ENCODE measurements at places on chromosomes 4 and X.

DNA sequence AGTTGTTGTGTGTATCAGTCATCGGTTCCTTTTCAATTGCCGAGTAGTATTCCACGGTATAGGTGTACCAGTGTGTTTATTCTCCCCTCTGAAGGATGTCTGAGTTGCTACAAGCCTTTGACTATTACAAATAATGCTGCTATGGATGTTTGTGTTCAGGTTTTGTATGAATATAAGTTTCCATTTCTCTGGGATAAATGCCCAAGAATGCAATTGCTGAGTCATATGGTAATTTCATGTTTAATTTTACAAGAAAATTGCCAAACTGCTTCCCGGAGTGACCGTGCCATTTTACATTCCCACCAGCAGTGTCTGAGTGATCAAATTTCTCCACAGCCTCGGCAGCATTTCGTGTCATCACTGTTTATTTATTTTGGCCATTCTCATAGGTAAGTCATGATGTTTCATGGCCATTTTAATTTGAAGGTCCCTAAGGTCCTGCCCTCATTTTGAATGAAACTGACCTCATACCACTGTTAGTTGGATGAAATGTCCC, 73.9 kb downstream of the IRF2 start:
- peak; percentile 86 for DNase-seq

- peak; percentile 63 for DNase-seq
Measured at GRCh38 chrX:115330498-115331168, 41.1 kb downstream of the LUZP4 start.

GRCh38 chr4:52883183-52883621, 21.1 kb downstream of the RASL11B start:
- DNase-seq = no peak

DNA sequence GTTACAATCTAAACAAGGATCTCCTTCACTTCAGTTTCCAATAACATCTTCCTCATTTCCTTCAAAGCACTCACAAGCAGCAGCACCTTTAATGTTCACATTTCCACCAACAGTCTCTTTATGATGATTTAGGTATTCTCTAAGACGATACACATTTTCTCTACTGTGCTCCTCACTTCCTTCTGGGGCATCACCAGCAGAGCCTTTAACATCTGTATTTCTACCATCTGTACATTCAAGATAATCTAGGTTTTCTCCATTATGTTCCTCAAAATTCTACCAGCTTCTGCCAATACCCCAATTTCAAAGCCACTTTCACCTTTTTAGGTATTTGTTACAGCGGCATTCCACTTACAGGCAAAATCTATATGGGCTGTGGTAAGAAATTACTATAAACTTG, 80.6 kb downstream of the FBXW7 start:
- DNase-seq = no peak

DNA sequence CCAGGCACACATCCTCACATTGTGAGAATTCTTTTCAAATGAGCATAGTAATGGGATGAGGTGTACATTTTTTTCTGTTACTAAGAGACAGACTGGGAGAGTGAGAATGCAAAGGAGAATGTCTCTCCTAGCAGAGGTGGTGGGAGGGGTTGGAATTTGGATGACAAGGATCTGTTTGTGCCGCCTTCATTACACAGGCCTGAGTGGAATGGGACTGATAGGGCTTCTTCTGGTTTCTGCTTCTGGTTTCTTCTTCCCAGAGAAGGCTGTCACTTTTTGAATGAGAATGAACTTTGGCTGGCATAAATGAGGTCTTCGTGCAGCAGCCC, 55.4 kb downstream of the C4orf51 start:
- DNase-seq = peak; percentile 92

All from amniotic epithelial cell (primary cell).